ENCODE measurements at places on chromosomes 16 and 17.

GRCh38 chr16:81946206-81946605 is 65.1 kb downstream of the SDR42E1 start:
- DNase-seq, result peak; percentile 63

DNA sequence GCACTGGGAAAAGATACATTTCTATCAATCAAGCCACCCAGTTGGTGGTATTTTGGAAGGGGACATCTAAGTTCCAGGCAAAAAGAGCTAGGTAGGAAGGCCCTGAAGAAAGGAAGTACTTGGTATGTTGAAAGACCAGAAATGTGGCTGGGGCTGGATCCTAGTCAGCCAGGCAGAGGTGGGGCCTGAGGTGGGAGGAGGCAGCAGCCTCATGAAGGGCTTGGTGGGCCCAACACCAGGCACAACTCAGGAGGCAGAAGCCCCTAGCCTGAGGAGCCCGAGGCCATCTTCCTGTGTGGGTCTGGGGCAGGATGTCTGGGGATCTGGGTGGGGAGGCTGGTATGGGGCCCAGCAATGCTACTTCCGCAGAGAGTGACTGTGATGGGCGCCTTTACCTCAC is 105.9 kb downstream of the SALL1 start:
- DNase-seq, result no peak

DNA sequence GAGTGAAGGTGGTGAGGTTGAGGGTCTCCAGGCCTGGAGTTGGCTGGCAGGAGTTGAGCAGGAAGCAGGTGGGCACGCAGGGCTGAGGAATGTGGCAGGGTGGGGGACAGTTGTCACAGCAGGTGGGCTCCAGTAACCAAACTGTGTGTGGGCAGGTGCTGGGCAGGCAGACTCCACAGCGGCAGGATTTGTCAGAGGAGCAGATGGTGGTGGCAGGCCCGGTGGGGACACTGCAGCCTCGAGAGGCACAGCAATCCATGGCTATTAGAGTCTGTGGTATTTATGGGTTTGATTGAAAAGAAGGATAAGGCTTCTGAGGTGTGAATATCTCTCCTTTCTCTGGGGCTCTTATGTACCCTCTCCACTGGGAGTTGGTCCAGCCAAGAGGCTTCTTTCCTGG is at the start of gene KRTAP3-3:
Gene KRTAP3-3, minus strand, starts transcription at position 326 of the 400 bp plus-strand sequence. Its CDS starts 67 bp downstream, at position 259.
- no peak for DNase-seq

DNA sequence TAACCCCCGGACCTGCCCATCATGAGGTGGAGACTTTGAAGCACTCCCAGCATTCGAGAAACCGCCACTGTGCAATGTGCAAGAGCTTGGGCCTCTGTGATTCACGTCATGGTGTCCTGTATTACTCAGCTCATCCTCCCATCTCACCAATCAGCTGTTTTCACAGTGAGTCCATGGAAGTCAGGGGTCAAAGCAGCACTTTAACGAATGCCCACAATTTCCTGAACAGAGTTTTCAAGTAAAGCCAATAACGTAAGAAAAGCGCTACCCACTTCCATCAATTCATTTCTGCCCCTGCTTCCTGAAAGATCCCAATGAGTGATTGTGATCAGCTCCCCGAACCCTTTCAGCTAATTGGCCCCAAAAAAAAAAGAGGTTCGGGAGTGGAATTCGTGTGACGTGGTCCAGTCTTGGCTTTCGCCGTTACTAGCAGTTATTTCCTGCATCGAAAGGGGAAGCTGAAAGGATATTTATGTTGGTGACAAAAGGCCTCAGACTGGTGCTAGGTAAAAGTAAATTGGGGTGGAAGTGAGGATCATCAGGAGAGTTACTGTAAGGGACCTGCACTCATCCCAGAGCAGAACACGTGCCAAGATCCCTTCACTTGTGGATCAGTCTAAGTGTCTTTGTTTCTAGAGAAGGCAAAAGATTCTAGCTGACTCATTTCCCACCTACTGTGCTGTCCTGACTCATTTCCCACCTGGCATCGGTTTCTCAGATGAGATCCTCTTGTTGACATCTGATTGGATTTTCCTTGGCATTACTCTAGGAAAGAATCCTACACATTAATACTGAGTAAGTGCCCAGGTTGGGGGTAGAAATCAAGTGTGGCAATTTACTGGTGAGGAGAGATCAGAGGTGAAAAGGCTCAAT is 136.7 kb upstream of the NUDT7 start:
- no peak for DNase-seq

DNA sequence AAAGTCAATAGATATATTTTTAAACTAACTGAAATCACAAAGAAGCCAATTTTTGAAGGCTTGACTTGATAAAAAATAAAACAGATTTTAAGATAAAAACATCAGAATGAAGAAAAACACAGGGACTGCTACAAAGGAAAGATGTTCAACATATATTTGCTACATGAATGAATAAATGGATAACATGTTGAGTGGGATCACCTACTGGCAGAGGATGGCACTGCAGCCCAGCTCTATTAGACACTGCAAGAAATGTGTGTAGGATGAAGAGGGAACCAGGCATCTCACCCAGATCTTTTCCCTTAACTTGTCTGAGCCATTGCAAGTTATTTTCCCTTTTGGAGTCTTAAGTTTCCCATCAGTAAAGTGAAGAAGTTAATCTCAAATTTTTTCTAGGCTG is 4.2 kb downstream of the AIPL1 start:
- no peak for DNase-seq

GRCh38 chr16:61829631-61830030 is 206.6 kb downstream of the CDH8 start:
- DNase-seq, result peak; percentile 8

DNA sequence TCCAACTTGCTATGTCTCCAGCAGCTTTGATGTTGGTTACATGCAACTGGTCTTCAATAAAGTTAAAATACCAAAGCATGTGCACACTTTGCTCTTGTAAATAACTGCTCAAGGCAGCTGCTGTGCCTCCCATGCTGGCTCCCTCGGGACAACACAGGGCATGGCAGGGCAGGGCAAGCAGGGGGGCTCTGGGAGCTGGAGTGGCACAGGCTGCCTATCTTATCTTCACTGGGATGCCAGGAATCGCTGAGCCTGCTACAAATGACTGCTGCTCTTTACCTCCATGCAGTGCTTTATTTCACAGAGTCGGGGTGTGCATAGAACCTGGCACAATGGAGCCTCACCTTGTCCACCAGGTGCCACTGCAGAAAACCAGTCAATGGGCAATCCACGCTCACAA is 21.8 kb downstream of the PEMT start:
- no peak for DNase-seq

DNA sequence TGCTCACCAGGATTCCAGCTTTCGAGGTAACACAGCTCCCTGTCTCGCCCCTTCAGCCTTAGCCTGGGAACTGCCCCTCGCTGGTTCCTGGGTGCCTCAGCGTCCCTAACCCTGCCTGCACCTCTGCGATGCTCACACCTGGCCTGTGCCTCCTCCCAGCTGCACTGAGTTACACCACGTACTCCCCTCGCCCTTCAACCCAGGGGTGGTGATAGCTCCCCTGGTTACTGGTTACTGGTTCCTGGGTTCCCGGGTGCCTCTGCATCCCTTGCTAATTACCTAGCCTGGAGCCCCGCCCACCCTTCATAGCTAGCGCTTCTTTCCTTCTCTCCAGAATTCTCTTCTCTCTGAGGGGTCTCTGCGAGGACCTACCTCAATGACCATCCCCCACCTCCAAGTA is 65.3 kb upstream of the PLCG2 start:
- no peak for DNase-seq

DNA sequence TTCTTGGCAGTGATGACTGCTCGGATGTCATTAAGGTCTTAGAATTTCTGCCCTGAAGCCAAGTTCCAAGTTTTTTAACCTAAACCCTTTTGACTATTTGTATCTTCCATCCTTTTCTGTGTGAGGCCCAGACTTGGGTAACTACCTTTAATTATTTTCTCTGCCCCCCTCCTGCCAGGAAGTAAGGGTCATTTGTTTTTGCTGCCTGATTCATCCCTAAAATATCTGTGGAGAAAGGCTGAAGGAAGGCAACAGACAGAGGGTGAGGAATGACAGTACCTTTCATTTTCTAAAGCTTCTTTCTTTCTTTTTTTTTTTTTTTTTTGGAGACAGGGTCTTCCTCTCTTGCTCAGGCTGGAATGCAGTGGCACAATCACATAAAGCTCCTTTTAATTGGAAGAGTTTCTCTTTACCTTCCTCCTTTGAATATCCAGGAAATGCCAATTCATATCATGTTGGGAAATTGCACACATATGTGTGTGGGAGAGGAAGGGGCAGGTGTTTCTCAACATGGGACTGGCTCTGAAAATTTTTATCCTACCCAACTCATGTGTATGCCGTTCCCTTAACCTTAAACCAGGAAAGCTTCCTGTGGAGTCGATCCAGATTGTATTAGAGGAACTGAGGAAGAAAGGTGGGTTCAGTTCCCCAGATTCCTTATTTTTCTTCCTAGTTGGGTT is 957 bp downstream of the VPS25 start:
- DNase-seq, result peak; percentile 78

GRCh38 chr16:88739139-88739976 is 33.1 kb downstream of the CTU2 start:
- no peak for DNase-seq

DNA sequence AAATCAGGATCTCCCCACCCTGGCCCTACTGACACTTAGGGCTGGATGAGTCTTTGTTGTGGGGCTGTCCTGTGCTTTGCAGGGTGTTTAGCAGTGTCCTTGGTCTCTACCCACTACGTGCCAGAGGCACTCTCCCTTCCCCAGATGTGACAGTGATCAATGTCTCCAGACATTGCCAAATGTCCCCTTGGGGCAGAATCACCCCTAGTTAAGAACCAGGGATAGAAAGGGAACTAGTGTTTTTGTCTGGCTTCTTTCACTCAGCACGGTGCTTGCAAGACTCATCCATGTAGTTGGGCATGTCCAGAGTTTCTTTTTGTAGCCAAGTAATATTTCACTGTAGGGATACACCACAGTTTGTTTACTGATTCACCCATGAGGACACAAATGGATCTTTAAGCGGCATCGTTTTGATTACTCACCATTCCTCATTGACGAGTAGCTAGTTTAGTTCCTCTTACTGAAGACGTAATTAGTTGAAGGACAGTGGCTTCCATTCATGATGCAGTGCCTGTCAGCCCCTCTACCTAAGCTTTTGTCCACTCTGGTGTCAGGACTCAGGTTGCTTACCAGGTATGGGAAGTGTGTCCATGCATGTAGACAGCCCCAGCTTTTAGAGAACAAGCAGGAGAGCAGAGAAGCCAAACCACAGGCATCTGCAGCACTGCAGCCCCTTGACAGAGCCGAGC is 26.0 kb upstream of the ITGB4 start:
- DNase-seq, result peak; percentile 80

DNA sequence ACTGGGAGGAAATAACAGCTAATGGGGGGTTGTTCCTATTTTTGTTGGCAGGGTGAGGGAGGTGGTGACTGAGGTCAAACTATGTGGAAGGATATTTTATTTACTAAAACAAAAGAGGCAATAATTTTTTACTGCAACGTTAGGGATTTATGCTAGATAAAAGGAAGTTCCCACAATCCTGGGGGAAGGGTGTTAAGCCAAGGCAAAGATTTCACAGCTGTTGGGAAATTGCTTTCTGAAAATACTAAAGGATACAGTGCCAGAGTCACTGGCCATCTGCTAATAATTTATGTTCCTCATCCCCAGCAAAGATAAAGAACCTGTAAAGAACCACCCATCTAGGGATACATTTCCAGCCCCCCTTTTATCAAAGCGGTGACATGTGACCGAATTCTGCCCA is 756.0 kb upstream of the RBFOX1 start:
- DNase-seq, result no peak

DNA sequence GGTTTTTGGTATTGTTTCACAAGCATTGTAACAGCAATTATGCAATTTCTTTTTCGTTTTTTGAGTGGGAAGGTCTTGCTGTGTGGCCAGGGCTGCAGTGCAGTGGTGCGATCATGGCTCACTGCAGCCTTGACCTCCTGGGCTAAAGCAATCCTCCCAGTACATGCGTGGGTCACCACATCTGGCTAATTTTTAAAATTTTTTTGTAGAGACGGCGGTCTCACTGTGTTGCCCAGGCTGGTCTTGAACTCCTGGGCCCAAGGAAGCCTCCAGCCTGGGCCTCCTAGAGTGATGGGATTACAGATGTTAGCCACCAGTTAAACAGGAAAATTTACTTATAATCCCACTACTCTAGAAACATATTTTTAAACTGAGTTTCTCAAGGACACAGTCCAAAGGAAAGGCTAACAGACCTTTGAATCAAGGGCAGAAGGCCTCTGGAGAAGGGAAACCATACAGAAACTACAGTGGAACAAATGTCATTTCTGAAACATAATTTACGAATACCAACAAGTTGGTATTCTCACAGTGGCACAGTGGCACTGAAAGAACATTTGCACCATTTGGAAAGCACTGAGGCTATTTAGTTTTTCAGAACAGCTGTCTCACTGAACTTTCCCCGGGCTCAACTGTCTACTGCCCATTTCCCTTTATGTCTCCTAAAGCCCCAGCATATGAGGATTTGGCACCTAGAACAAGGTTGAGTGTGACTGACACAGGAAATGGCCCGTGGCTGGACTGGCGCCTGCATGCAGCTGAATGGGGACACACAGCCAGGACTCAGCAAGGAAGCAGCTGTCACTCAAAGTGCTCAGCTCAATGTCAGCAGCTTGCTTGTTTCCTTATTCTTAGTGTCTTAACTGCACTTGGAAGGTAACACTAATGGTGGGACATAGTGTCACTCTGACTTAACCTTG is 2.8 kb upstream of the PRKAR1A start:
- DNase-seq, result no peak

- DNase-seq, result no peak
Observed at GRCh38 chr17:83175119-83175821, 95.9 kb downstream of the METRNL start.

- peak; percentile 14 for DNase-seq
Observed at GRCh38 chr17:32222621-32223020, 43.0 kb upstream of the RHBDL3 start.

DNA sequence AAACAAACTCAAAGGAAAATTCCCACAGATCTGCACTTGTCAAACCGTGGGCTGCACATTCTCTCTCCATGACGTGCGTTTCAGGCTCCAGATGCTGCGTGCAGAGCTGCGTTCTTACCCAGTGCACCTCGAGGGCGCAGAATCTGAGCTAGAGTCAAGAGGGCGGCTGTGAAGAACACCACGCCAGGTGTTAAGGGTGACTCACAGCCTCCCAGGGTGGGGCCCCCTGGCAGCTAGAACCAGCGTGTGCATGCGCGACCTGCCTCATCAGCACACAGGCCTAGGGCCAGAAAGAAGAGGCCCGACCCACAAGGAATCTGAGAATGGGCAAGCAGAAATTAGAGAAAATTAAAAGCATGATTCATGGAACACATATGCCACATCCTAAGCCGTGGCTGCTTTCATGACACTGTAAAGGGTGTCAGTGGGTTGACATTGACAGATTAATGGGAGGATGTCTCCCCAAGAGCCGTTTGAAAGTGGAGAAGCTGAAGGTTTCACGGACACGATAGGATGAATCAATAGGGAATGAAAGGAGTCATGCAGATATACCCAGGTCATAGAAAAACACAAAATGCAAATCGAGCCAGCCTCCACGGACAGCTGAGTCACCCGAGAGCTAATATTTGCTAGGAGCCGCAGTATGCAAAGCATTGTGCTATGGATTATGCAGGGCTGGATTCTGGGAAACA is 29.0 kb downstream of the MARCHF10 start:
- peak; percentile 99 for DNase-seq

Measured in EL (cell line).